ENCODE measurements at places on chromosomes 4 and X.

DNA sequence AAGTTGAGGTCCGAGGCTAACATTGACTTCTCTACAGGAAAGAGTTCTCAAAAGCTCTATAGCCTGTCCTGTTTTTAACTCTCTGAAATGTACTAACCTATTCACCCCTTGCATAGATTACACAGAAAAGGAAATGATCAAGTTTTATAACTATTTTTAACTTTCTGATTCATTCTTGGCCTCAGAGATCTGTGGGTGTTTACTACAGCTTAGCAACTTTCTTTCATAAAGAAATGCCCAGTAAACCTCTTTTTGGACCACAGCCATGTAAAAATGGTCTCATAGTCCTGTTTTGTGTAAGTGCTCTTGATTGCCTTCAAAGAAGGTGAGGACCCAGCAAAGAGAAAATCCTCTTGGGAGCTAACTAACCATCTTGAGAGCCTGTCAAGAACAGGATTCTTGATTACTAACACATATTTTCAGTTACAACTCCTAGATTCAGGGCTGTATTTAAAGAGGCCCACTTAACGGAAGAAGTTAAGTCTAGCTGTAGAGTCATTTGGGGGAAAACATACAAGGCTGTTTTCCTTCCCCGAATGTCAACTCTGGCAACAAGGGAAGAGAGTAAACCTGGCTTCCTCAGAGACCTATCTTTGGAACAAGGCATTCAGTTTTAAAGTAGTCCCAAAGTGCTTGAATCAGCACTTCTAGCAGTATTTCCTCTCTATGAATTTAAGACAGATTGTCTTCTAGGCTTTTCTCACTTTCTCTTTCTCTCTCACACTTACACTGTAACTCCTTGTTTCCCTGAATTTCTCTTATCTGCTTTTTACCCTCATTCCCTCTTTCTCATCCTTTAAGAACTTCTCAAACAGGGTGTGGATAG lies 78.2 kb downstream of the IL21 start:
- no peak for DNase-seq

- DNase-seq: no peak
Observed at GRCh38 chr4:1241936-1242505, 6.9 kb downstream of the CTBP1 start.

- DNase-seq: no peak
Observed at GRCh38 chrX:154855256-154855655, 20.8 kb upstream of the SMIM9 start.

DNA sequence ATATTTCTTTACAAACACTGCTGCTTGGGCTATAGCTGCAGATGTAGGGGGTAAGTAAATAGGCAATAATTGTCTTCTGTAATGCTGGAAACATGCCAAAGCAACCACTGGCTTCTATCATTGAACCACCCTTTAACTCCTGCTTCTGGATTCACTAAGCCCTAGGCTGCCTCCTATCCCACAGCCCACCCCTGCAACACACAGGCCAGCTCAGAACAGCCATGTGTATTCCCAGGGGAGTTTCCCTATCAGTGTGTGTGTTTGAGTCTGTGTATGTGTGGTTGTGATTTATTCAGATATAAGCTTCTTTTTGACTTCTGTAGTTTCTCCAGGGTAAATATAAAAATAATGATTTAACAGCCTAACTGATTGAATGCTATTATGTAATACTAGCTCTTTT lies 291.3 kb downstream of the PCDH10 start:
- DNase-seq: no peak

- DNase-seq: no peak
Observed at GRCh38 chr4:68460085-68460484, 12.8 kb downstream of the TMPRSS11E start.

DNA sequence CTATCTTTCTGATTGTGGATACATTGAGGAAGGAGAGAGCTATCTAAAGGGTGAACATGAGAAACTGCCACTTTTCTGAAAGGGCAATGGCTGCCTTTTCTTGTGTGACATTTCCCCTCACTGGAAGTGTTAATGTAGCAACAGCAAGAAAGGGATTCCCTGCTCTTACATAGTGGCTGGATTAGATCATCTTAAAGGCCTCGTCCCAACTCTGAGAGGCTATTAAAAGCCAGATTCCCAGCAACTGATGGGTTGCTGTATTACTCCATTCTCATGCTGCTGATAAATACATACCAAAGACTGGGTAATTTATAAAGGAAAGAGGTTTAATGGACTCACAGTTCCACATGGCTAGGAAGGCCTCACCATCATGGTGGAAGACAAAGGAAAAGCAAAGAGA lies 33.7 kb upstream of the ADH7 start:
- DNase-seq: no peak

GRCh38 chr4:95428291-95429070 lies 120.3 kb downstream of the UNC5C start:
- DNase-seq: peak; percentile 36

DNA sequence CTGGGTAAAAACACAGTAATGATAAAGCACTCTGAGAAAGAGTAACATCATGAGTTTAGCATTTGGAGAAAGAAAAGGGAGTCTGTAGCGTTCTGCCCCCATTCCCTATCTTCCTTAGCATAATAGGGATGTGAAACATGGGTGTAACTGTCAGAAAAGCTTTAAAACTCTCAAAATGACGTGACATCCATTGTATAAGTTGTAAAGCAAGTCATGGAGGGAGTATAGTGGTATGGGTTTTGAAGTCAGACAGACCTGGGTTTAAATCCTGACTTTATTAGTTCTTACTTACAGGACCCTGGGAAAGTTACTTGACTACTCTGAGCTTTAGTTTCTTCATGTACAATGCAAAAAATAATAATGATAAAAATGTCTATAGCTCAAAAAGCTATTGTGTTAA lies 17.1 kb downstream of the FBXO8 start:
- DNase-seq: no peak

DNA sequence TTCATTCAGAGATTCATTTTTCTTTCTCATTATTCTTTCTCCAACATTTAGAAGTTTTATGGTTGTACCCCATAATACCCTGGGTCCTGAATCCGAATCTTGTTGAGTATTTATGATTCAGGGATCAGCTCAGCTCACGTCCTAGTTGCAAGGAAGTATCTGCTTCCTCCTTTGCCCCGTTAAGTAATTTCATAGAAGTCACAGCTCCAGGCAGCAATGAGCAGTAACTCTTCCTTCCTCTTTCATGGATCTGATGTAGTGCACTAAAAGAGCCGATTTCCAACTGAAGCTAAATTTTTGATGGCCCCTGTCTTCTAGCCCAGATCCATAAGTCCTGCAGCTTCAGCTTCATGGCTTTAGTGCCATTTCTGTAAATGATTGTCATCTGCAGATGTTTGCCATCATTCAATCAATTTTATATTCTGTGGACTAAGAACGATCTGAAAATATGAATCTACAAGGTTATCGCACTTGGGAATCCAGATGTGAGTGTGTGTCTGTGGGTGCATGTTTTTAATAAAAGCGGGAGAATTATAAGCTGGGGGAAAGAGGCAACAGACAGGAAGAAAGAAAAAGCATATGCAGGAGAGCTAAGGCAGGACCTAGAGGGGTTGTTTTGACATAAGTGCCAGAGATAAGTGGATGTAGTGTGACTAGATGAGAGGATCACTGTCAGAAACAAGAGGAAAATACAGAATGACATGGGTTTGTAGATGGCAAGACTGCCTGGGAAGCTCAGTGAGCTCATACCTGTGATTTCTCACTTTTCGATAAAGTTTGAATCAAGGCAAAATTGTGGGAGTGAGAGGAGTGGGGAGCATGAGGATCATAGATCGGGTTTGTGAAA lies 17.5 kb downstream of the VEGFD start:
- DNase-seq: no peak

DNA sequence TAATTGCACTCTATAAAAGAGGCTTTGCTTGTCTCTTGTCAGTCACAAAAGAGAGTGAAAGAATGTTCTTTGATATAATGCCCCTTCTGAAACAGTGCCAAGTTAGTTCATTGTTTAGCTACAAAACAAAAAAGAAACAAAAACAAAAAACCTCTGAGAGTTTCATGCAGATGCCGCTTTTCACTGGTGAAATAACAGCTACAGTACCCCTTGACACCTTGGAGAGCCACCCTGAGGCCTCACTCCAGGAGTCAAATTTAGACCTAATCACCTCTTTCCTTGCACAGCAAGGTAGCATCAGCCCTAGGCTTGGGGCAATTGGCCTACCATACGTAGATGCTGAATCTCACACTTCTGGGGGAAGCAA lies 185.2 kb downstream of the UNC5C start:
- DNase-seq: no peak

DNA sequence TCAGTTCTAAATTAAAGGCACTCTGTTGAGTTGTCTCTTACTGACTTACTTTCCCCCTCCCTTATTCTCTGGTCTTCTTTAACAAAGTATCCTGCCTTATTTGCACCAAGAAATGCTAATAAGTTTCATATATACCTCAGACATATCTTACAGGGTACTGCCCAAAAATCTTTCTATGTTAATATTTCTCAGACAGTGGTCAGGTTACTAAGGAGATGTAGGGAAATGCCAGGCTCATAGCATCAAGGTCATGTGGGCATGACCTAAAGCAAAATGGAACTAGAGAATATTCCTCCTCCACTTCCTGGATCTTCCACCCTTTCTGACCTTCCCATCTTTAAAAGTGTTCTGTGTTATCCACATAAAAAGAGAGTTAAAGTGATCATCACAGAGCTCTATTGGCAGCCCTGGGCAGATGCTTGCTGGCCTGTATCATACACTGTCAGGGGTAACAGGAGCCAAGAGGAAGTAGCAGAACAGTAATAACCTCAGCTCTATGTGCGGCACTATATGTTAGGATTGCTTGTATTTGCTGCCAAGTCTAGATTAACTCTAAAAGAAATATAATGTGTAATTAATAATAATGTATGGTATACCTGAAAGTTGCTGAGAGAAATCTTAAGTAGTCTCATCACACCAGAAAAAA lies 74.3 kb downstream of the IQCM start:
- no peak for DNase-seq

GRCh38 chr4:7691982-7692381 lies 247.7 kb downstream of the AFAP1 start:
- DNase-seq: no peak

- DNase-seq: no peak
Observed at GRCh38 chr4:182653596-182653995, 263.6 kb downstream of the DCTD start.

DNA sequence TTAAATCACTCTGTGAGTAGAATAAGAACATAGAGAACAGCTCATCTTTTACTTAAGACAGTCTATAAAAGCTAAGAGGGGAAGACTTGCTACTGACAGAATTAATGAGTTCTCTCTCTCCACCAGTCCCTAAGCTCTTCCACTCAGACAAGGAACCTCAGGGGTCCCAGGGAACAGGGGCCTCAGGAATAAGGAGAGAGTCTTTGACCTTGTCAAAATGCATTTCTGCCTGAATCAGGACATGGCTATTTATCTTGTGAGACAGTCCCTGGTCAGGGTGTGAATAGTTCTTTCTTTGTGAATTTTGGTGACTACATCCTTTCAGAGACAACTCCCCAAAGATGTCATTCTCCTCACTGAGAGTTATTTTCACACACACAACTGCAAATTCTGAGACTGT lies 218.7 kb upstream of the HS3ST1 start:
- no peak for DNase-seq

GRCh38 chr4:153594210-153594609 lies 89.9 kb upstream of the TLR2 start:
- no peak for DNase-seq

- DNase-seq: no peak
Observed at GRCh38 chr4:169567916-169568315, 44.5 kb downstream of the NEK1 start.

DNA sequence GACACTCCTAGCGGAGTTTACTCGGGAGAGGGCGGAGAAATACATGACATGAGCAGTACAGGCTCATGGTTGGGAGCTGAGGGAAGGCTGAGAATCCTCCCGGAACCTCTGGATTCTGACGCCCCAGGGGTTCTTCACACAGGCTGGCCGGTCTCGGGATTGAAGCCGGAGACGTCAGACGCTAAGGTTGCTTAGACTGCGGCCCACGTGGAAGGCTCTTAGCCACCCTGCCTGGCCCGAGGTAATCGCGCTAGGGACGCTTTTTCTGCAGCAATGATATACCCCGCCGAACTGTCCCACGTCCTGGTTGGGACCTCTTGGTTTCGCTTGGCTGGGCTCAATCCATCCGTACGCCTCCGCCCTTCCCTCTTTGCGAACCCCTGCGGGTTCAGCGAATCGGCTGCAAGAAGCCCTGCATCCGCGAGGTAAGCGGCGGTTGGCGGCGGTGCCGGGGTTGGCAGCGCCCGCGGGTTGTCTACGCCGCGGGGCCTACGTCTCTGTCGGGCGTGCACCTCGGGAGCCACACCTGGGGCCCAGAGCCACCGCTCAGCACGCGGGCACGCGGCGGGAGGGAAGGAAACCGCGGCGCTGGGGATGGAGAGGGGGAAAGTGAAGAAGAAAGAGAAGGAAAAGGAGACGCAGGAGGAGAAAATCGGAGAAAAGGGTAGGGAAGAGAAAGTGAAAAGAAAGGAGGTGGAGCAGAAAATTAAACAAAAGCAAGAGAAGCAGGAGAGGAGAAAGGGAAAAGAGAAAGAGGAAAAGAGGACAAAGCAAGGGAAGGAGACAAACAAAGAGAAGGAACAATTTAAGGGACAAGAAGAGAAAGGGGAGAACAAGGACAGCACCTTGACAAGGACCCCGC lies at the start of gene ARL9:
TSS of gene ARL9 (plus strand) at position 523 of the 862 bp plus-strand sequence. CDS start at position 595, 72 bp downstream.
- peak; percentile 37 for DNase-seq

DNA sequence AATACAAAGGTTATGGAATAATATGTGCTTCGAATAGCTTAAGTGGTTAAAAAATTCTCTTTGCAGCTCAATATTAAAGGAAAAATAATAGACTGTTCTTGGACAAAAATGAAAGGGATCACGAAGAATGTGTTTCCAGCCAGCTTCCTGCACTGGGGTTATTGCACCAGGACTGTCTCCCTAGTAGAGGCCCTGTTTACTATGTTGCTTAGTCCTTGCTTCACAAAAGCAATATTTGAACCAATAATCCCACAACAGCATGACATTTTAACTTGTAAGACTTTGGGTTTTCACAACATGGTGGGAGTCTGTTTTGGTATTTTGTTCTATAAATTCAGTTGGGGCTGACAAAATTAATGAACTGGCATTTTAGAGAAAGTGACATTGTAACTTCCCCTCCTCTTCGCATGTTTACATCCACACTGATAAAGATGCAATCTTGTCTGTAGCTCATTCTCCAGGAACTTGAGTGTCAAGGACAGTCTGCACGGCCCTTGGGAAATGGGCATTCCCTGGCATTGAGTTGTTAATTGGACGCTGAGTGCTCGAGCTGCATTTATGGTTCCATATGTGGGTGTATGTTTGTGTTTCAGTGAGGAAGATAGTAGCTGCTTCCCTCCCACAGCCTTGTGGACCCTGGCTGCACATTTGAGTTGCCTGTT lies 39.0 kb downstream of the SHROOM2 start:
- DNase-seq: no peak

DNA sequence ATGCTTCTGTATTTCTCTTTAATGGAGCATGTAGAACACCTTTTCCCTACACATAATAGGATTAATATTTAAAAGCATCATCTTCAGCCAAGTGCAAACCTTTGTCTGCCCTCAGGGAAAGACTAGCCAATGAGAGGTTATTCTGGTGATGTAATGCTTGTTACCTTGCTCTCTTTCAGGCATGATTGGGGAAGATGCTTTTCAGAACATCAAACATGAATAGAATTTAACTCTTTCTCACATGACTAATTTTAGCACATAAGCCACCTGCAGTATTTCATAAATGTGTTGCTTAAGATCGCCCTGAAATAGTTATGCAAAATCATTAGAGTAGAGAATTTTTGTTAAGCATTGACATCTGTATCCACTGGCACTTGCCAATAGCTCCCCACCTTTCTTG lies 10.7 kb upstream of the EPGN start:
- no peak for DNase-seq

Data from neuronal stem cell (in vitro differentiated cells).